ENCODE measurements at places on chromosomes 12 and 14.

DNA sequence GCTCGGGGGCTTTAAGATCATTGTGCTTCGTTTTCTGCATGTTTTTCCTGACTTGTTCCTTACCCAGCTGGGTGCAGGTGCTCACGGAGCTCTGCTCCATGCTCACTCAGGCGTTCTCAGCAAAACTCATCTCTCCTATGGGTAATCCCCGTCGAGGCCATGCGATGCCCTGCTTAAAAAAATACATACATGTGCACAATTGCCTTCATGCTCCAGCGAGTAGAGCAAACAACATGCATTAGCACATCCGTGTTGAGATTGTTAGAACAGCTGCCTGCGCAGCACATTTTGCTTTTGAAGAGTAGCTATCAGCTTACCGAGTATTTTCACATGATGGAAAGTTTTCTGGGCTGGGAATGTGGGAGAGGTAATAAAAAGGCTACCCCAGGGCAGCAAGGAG is 16.2 kb downstream of the AACS start:
- no peak for DNase-seq

- DNase-seq, result no peak
Measured at GRCh38 chr12:63948211-63948610, 103.7 kb downstream of the SRGAP1 start.

DNA sequence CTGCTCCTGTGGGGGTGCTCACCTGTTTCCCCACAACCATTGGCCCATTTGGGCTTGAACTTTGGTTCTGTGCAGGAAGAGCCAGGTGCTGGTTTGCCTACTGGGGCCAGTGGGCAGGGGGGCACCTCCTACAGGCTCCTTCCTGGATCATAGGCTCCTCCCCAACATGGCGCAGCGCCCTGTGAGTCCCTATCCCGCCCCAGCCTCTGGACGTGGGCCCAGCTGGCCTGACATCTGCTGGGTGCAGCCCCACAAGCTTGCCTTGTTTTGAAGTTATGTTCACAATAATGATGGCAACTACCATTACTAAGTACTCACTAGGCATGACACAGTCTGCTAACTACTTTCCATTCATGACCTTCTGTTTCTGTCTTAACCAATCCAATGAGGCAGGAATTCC is 147.8 kb downstream of the RBM19 start:
- DNase-seq, result no peak

- no peak for DNase-seq
Measured at GRCh38 chr14:102951799-102952198, 29.3 kb downstream of the AMN start.

GRCh38 chr12:46269429-46270241 is 792 bp upstream of the SLC38A1 start:
- no peak for DNase-seq

DNA sequence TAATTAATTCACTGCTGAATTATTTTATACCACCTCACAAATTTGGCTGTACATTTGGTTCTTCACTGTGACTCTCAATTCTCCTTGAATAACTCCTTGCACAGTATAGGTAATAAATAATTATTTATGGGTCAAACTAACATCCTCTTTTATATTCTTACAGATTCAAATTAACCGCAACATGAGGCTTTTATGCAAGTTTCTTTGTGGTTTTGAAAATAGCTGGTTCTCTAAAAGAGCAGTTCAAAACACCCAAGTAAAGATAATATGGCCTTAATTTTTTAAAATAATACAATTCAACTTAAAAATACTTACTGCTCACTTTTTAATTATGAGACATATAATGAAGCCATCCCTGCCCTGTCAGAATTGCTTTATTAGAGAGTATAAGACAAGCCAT is 12.9 kb upstream of the TRIM9 start:
- no peak for DNase-seq

GRCh38 chr14:62658631-62659030 is 386.6 kb downstream of the KCNH5 start:
- no peak for DNase-seq

DNA sequence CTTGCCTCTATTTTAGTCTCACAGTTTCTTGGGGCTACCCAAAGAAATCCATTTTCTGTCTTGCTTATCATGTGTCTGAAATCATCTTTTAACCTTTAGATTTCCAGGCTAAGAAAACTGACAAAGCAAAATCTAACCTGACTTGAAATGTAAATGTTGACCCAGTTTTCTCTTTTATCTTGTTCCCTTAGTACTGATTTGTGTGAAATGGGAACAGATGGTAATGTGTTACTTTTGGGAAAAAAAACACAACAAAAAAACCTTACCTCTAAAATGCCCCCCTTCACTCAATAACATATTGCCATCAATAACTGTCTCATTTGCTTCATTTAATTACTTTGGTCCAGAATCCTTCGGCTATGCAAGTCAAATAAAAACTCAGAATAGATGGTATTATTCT is 383.2 kb upstream of the DCN start:
- DNase-seq, result no peak

- DNase-seq, result peak; percentile 79
Measured at GRCh38 chr12:101935890-101936746, 58.7 kb downstream of the DRAM1 start.

DNA sequence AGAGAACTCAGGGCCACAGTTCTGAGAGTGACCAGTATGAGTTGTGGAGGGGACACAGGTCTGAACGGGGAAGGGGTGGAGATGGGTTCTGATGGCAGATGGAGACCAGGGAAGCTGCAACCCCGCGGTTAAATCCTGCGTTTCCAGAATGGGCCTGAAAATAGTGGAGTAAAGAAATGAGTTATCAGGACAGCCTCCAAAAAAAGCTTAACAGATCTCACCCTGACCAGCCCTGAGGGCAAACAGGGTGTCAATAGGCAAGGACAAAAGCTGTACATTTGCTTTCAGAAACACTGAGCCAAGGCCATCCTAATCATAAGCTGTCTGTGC is 555 bp upstream of the RTN1 start:
- DNase-seq, result no peak

GRCh38 chr12:26282339-26282940 is 87.1 kb downstream of the SSPN start:
- no peak for DNase-seq

DNA sequence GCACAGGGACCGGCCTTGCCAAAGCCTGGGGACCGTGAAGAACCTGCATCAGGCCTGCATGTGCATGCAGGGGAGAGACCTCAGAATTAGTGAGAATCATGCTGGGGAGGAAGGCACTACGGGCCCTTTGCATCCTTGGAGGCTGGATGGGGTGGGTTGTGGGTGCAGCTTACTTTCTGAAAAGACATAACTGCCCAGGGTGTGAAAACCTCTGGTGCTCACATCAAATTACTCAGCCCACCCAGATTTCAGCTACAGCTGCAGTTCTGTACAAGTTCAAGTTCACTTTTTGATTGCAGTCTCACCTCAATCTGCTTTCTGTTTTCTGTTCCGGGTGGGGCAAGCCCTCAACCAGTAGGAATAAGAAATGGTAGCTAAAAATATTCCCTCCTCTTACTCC is 130.6 kb downstream of the SLC15A4 start:
- no peak for DNase-seq

DNA sequence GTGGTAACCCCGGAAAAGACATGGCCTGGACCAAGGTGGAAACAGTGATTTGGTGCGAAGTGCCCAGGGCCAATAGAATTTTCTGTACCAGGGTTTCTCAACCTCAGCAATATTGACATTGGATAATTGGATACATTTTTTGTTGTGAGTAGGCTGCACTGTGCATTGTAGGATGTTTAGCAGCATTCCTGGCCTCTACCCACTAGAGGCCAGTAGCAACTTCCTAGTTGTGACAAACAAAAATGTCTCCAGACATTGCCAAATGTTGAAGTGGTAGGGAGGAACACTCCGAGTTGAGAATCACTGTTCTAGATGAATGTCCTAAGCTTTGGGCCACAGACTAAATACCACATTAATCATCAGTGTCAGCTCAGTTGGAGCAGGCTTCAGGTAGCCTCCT is 6.2 kb upstream of the CGRRF1 start:
- DNase-seq, result no peak

DNA sequence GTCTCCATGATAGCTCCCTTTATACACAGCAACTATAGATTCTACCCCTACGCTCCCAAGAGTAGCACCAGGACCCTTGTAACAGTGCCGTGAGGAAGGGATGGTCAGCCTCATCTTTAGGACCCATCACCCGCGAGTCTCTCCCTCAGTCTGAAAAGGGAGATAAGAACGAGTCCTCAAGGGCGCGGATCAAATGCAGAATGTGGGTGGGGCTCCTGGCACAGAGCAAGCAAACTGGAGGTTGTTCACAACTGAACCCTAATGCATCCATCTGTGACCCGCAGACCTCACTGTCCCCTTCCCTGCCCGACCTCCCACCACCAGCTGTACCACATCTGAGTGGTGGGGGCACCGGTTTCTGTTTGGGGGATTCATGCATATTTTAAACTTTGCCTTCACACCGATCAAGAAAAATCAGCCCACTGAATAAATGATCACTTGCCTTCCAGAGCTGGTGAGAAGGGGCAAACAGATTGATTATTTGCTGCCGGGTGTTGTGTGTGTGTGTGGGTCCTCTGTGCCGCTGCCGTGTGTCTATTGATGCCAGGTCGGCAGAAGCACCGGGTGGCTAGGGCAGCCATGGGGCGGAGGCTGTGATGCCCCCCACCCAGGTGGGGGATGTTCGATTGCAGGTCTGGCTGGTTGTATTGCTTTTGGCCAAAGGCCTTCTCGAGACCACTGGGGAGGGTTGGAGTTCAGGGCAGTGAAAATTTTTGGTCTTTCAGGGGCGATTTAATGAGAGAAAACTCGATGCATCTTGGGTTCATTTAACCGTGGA is 35.7 kb upstream of the BEGAIN start:
- DNase-seq, result no peak

DNA sequence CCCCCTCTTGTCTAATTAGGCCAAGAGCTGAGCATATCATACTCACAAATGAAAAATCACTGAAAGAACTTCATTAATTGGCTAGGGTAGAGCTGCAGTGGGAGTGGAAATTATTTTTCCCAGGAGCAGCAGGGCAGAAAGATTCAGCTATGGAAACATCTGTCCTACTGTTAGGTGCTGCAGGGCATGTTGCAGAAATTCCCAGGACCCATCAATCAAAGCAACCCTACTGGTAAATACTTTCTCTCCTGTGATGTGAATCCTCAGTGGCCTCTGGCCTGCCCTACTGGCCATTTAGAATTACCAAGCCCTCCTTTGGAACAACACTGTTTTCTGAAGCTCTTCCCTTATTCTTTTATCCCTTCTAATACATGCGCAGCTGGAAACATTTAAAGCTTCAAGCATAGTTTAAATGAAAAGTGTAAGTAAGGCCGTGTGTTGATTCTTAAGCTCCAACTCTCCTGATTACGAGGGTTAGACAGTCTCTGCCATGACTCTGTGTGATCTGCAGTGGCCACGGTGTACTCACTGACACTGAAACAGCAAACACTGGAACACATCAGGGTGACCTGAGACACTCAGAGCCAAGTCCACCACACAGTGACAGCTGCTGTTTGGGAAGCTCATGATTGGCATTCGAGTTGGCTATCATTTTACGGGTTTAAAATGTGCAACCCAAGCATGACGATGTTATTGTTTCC is 62.6 kb upstream of the TMCC3 start:
- DNase-seq, result no peak

DNA sequence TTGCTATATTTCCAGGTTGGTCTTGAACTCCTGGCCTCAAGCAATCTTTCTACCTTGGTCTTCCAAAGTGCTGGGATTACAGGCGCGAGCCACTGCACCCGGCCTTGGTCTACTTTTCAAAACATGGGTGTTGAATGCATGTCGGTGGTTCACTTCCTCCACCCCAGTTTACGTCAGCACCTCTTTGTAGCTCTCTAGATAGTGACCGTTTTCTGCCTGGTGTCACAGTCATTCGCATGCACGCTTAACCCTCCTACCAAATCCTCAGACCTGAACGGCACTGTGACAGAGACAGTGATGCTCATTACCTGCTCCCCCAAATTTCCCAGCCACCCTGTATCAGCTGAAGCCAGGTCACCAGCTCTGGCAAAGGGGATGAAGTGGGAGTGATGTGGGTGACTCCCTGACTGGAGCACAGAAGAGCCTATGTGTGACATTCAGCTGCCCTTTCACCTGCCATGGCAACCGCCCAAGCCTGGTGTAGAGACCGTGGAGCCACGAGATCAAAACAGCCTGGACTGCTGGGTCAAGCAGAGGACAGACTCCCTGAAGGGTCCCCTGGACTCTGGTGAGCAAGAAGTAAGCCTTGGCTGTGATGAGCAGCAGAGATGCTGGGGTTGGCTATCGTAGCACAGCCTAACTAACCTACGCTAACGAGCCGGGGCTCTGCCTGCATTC is 66.2 kb upstream of the GPR68 start:
- DNase-seq, result no peak

DNA sequence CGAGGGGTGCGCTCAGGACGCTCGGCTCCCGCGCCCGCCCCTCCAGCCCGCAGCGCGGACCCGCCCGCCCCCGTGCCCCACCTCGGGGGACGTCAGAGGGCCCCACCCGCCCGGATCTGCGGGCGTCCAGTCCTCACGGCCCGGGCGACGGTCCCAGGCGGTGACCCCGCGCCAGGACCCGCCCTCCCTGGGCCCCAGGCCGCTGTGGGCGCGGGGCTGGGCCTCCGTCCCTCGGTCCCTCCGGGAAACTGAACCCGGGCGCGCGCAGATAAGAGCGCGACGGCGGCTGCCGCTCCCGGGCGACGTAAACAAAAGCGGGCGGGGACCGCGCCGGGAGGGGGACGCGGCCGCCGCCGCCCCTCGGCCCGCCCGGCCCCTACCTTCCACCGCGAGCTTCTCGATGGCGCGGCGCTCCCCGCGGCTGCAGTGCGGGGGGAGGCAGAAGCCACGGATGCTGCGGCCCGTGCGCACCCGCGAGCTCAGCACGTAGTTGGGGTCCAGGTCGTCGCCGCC is 1.1 kb downstream of the CKB start:
- no peak for DNase-seq

- DNase-seq, result no peak
Measured at GRCh38 chr12:114529966-114530365, 124.0 kb upstream of the TBX5 start.

DNA sequence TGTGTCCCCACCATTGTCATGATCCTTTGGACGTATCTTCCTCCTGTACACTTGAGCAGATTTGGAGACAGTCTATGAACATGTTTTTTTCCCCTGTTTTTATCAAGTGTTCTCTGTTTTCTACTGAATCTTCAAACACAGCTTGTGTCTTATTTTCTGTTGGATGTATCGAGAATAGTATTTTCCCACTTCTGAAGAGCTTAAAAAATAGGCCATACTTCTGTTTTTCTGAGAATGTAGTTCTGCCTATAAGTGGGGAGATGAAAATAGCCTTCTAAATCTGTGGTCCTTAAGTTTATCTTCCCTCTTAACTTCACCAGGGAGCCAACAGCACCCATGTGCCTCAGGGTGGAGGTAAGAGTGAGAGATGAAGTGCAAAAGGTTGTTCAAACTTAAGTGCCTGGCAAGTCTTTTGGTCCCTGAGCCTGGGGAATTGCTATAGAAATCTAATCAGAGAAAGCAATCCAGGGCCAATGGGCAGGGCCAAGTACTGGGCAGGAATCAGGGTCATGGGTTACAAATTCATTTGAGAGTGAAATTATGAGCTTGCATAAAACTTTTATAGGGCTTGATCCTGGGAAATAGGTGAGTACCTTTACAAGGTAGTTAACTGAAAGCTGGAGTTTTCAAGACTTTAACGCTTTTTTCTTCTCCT is 58.9 kb downstream of the ARF6 start:
- DNase-seq, result no peak

All from epithelial cell of prostate (primary cell).